ENCODE measurements at places on chromosomes 3 and 15.

- no peak for DNase-seq
Measured at GRCh38 chr3:30098243-30098642, 508.2 kb upstream of the TGFBR2 start.

- DNase-seq = peak; percentile 53
Measured at GRCh38 chr15:73972984-73973682, 19.0 kb downstream of the STOML1 start.

DNA sequence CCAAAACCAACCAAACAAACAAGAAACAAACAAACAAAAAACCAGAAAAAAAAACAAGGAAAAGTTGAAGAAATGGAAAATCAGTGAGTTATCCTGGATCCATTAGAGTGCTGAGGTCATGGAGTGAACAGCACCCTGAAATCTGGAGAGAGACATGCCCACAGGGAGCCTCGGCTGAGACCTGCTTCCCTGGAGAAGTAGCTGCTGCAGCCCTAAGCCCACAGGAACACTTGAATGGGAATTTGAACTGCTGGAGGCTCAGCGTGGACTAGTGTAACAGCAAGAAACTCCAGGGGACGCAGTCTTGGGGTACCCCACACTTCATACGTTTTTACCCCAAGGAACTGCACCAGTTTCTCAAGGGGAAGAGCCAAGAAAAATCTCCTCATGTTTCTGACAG, 144.1 kb upstream of the UBE3A start:
- DNase-seq = no peak

DNA sequence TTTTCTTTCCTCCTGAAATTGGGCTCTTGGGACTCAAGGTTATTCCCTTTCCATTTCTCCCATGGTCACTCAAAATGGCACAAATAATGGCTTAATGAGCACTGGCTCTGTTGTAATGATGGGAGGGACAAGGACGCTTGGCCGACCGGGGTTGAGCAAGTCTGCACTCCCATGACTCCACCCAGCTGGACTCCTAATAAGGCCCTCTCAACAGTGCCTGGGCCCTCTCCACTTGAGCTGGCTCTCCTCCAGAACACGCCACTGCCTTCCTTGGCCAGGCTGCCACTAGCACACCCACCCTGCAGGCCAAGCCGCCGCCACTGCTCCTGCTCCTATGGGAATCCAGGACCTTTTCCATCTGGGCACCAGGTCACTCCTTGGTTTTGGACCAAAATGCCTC, 42.3 kb downstream of the ADCY5 start:
- no peak for DNase-seq

DNA sequence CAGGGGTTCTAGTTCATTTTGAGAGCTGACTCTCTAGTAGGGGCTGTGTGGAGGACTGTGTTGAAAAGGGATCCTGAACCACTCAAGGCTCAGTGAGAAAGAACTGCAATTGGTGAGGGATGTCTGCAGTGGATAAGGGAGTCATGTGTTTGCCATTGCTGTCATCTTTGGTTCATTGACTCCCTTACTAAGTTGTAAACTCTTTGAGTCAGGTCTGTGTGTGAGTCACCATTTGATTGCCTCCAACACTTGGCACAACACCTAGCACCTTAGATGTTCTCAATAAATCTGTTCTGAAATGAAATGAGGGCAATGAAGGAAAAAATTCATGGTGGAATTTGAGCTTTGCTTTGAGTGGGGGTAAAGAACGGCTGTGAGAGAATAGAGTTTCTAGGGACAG, 51.7 kb downstream of the PLS1 start:
- DNase-seq = no peak

DNA sequence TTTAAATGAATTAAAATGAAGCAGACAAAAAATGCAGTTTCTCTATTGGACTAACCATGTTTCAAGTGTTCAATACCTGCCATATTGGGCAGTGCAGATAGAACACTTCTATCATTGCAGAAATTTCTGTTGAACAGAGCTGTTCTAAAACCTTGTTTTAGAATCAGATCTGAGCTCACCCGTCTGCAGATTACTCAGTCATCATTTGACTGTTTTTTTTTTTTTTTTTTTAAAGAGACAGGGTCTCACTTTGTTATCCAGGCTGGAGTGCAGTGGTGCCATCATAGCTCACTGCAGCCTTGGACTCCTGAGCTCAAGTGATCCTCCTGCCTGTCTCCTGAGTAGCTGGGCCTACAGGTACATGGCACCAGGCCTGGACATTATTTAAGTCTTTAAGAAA, 128.7 kb downstream of the APBA2 start:
- DNase-seq = no peak

GRCh38 chr15:91941871-91942658, 88.6 kb downstream of the SLCO3A1 start:
- no peak for DNase-seq

DNA sequence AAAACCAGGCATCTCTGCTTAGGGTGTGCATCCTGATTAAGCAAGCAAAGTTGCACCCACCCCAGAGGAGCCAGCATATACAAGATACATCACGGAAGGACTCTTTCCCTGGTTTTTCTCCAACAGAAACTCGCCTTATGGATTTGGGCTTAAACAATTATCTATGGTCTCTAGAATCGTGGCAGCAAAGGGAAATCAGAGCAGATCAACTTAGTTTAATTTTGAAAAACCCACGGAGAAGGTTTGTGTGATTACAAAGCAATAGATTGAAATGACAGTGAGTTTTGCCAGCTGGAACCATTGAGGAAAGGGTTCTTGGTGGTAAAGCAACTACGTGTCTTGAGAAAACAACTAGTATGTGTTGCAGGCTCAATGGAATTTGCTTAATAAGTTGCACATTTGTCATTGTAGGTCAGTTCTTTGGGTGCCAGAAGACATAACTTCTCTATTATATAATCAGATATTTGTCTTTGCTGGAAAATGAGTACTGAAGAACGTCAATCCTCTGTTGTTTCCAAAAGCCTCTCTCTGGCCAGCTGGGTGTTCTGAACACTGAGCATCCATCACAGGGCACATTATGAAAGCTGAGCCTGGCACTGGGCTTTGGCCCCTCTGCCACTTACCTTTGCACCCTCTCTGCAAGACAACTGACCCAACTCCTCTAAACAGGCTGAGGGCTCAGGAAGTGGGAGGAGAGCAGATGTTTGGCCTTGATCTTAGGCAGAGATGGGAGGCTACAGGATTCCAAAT, 75.7 kb upstream of the FBN1 start:
- no peak for DNase-seq

DNA sequence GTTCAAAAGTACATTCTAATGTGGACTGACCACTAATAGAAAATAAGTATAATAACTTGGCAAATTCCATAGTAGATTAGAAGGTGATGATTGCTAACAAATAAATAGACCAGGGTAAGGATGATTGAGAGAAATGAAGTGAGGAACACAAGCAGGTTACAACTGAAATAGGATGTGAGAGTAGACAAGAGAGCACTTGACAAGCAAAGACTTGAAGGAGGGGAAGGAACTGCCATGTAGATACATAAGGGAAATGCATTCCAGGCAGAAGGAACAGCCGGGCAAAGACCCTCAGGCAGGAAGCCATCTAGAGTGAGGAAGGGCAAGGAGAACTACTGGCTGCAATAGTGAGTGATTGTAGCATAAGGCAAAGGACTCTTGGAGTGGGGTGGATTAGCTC, 5.0 kb downstream of the PLA1A start:
- DNase-seq = no peak
